ENCODE measurements at places on chromosomes 7 and 10.
A peak's percentile ranks its signal among the peaks of the same experiment; 100 is the strongest.

- peak; percentile 68 for DNase-seq
Observed at GRCh38 chr10:69696073-69696731, 66.2 kb downstream of the FAM241B start.

GRCh38 chr10:27744802-27745731 is 552 bp downstream of the MKX start:
- DNase-seq = no peak

GRCh38 chr10:5752301-5752871 is 60.8 kb downstream of the GDI2 start:
- DNase-seq = peak; percentile 58

- no peak for DNase-seq
Observed at GRCh38 chr10:33272635-33273034, 61.8 kb downstream of the NRP1 start.

DNA sequence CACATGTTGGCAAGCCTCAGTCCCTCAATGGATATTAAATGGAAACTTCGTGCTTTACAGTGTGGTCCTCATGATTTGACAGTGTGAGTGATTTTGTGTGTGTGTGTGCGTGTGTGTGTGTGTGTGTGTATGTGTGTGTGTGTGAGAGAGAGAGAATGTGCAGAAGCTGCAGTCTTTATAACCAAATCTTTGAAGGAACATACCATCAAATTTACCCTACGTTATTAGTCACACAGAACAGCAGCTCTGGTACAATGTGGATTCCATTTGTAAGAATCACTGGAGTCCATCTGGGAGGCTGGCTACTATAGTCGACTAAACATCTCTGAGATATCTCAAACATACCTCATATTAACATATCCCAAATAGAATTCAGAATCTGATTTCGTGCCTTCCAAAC is 928.0 kb upstream of the POT1 start:
- no peak for DNase-seq

DNA sequence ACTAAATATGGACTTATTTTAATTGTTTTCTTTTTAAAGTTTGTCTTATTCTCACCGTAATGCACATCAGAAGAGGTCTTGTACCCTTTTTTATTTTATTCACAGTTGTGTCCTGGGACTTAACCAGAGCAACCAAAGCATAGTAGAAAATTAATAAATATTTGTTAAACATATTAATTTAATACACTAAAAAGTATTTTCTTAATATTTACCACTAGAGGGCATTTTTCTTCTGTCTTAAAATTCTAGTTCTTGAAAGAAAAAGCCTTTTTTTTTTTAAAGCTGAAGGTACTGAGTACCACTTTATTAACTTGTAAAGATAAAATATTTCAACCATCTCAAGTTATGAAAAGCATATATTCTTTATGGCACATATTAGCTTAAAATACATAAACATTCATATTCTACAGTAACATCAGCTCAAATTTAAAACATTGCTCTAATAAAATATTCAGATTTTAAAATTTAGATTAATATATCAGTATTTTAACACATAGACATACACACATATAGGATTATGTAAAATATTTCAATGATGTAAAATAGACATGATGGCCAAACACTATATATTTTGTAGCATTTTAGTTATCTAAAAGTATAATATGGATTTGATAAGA is 260.4 kb downstream of the SEMA3A start:
- no peak for DNase-seq

DNA sequence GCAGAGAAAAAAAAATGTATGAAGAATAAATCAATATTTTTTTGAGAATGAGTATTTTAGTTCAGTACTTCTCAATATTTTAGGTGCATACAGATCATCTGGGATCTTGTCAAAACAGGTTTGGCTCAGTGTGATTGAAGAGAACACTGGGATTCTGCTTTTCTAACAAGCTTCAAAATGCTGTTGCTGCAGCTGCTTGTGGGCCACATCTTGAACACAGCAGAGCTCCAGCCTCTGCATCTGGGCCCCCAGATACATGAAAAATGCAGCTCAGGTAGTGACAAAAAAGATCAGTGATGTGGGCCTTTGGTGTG is 1177.1 kb upstream of the C7orf33 start:
- DNase-seq = no peak

DNA sequence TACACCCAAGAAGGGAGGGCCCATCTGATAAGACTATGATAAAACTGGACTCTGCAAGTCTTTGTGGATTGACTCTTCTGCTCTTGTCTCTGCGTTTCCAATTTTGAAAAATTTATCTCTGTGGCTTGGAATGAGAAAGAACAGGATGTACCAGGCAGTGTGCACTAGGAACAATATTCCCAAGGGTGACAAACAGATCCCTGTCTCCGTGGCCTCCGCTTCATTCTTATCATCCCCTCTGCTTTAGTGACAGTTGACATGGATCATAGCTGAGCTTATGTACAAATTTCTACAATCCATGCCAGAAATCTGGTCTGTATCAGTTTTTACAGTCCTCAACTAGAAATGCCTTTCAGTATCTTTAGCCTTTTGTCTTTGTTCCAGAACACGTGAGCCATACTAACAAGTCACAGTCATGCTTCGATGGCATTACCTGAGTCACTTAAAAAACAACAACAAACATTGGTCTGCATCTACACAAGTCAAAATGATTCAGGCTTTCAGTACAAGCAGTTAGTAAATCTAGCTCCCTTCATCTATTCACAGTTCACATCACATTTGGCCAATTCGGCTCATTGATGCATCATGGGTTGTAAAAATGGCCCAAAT is 393.6 kb upstream of the CELF2 start:
- no peak for DNase-seq

DNA sequence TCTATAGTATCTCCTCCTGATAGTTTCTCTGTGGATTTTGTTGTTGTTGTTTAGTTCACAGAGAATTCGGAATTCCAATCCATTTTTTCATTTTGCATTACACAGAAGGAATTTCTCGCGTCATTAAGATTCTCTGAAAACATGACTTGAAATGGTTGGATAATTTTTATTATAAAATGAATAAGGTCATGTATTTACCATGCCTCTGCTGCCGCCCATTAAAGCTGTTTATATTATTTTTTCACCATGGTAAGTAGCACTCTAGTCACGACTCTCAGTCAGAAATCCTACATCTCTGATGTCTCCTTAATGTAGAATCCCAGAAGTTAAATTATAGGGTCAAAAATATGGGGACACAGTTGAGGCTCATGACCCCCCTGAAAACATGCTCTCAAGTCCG is 19.1 kb downstream of the SFMBT2 start:
- no peak for DNase-seq

- DNase-seq = no peak
Observed at GRCh38 chr10:670038-670437, 19.4 kb downstream of the DIP2C start.

DNA sequence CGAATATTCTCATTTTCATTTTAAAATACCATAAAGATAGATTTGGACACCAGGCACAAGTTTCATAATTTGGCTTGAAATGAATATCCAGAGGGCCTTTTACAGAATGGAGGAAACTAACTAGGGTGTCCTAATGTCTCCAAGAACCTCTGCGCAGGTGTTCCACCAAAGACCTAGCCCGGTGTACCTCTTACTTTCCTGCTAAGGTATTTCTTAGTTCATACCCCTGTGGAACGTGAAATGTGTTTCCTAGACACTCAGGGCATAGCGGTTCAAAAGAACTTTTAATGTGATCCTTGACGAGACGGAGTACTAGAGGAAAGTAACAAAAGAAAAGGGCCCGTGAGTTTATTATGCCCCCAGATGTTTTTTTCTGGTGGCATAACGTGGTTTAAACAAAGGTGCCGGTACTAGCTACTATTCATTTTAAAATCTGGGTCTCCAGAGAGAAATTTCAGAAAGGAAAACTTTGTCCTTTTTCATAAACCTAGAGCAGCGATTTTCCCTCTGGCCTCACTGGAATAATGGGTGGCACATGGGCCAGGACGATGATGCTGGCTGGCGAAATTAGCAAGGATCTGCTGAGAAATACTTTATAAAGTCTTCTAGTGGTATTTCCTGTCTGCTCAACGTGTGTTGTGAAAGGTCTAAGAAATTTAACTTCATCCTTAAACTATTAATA is 1.4 kb downstream of the APBB1IP start:
- no peak for DNase-seq

DNA sequence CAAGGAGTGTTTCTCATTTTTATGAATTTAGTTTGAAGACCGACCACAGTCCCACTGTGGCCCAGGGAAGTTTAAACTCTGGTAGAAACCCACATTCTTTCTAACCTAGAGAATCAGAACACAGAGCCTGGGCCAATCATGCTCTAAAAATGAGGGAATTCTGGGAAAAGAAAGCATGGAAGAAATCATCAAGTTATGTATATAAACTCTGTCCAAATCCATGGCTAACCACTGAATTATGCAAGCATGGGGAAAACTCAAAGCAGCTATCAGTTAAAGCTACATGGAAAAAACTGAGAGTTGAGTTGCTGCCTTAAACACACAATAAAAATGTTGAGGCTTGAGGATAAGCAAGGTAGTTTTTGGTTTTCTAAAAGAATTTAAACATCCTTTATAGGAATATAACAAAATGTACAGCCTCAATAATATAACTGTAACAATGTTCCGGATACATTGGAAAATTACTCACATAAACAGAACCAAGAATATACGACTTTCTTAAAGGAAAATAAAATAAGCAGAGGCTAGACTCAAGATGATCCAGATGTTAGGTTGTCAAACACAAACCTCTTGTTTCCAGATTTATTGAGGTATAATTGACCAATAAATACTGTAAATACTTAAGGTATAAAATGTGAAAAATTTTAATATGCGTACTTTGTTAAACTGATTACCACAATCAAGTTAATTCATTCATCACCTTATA is 311.2 kb upstream of the GNAI1 start:
- DNase-seq = no peak

DNA sequence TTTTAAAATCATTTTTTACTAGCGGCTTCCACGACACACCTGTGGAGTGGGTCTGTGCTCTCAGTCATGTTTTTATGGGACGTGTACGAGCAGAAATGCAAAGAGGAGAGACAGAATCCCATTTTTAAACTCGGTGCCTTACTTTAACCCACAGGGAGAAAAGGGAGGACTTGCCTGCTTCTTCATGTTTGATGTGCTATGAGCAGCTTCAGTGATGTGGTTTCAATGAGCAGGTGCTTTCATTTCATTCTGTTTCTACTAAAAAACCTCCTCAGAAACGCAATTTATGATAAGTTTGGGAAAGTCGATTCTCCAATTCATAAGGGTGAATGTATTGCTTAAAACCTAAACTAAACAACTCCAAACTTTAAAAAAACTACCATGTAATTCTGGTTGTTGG is 537.2 kb downstream of the GATA3 start:
- DNase-seq = no peak

- DNase-seq = no peak
Observed at GRCh38 chr7:80760292-80760691, 121.8 kb downstream of the CD36 start.

- no peak for DNase-seq
Observed at GRCh38 chr10:115950320-115950719, 322.7 kb downstream of the GFRA1 start.

DNA sequence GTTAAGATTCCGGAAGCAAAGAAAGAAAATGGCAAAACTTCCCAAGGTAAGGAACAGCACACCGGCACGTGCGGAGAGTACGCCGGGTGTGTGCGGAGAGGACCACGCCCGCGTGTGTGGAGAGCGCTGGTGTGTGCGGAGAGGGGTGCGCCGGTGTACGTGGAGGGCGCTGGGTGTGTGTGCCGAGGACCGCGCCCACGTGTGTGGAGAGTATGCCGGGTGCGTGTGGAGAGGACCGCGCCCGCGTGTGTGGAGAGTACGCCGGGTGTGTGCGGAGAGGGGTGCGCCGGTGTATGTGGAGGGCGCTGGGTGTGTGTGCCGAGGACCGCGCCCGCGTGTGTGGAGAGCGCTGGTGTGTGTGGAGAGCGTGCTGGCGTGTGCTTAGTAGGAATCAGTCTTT is 48.6 kb upstream of the DPYSL4 start:
- DNase-seq = no peak

DNA sequence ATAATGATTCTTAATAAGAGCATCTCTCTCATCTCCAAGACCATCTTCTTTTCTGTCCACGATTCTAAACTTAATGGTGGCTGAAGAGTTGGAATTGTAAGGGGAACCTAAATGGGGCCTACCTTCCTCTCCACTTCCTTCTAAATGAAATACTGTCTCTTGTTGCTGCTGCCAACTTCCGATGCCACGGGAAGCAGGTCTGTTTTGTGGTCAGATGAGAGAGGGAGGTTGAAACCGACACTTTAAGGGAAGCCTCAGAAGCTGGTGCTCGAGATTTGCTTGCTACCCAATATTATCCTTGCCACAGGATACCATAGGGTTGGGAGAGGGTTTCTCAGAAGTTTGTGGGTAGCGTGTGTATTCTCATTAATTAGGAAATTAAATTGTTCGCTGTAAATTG is 464.1 kb downstream of the SUGCT start:
- DNase-seq = no peak

DNA sequence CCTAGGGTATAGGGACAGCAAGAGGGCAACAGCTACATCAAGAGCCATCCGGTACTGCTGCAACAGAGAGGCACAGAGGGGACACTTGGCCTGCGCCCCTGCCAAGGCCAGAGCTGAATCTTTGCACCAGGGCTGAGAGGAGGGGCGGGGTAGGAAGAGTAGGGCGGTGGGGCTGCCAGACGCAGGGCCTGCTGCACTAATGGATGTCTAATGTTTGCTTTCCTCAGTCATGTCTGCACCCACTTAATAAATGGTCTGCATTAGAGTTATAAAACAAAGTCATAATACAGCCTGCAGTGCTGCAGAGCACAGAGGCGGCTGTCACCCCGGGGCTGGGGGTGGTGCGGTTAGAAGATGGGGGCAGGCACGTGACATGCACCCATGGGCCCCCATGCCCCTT is 42.2 kb upstream of the SLC29A3 start:
- no peak for DNase-seq

GRCh38 chr10:97494151-97494550 is 4.1 kb downstream of the MMS19 start:
- DNase-seq = no peak

Data from GM04504 (cell line).